Stomach (tissue), 19 donors: ENCODE measurements at places on chromosomes 7 and 10. TPM values are rescaled to one million over a fixed set of nuclear protein-coding genes. Genes with fewer than 3 reads are reported as not detected.

- no peaks in the 10 kb centered on the region for H3K36me3 ChIP-seq
- H3K27ac ChIP-seq: no peak overlapping the region
- H3K4me3 ChIP-seq: no peak overlapping the region
- peak; percentile 33 for DNase-seq
- H3K27me3 ChIP-seq: no peaks in the 10 kb centered on the region
Observed at GRCh38 chr7:137658190-137658900, 188.4 kb downstream of the DGKI start.

DNA sequence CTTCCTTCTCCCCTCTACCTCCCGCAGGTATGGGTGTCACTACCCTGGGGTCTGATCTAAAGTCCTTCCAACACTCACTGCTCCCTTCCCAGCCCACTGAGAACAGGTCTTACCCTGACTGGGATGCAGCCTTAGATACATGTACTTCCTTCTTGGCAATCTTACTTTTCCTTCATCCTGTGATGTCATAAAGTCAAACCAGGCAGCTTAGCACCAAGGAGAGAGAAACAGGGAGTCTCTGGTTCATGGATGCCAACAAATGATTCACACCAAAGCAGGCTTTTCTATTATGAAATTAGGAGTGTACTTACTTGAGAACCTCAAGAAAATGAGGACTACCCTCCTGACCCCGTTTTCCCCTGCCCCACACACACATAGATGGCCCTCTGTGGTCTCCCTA, 111.0 kb upstream of the KMT2E start:
- no peaks in the 10 kb centered on the region for H3K4me1 ChIP-seq
- no peaks in the 10 kb centered on the region for H3K36me3 ChIP-seq
- H3K4me3 ChIP-seq: no peak overlapping the region
- no peak overlapping the region for H3K27ac ChIP-seq

DNA sequence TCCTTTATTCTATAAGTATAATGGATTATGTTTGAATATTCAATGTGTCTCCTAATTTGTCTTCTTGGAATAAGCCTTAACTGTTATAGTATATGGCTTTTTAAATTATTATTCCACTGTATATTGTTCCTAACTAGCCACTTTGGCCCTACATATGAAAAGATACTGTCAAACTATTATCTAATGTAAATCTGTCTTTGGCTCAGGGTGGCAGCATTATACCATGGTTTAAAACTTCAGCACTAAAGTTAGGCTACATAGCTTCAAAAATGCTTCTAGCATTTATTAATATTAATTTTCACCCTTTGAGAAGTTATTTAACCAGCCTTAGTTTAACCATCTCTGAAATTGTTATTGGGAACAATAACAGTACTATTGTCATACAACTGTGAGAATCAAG, 543.1 kb upstream of the MBL2 start:
- H3K27me3 ChIP-seq: no peaks in the 10 kb centered on the region
- H3K27ac ChIP-seq: no peak overlapping the region
- no peaks in the 10 kb centered on the region for H3K4me1 ChIP-seq
- DNase-seq: peak; percentile 10
- no peaks in the 10 kb centered on the region for H3K36me3 ChIP-seq

Gene NCF1
- total RNA-seq: 1.3 TPM

Gene C10orf67
- total RNA-seq: not detected

Gene DGKB
- total RNA-seq: not detected

Gene RHEB
- total RNA-seq: 141 TPM

GRCh38 chr10:52121688-52122087, 192.4 kb upstream of the DKK1 start:
- H3K27ac ChIP-seq: no peak overlapping the region
- no peaks in the 10 kb centered on the region for H3K27me3 ChIP-seq
- DNase-seq: no peak
- H3K4me1 ChIP-seq: no peaks in the 10 kb centered on the region

- no peaks in the 10 kb centered on the region for H3K36me3 ChIP-seq
- H3K4me1 ChIP-seq: no peaks in the 10 kb centered on the region
- peak; percentile 53 for DNase-seq
- H3K4me3 ChIP-seq: no peak overlapping the region
- H3K27me3 ChIP-seq: no peaks in the 10 kb centered on the region
Observed at GRCh38 chr10:133124357-133125211, 35.4 kb upstream of the KNDC1 start.

DNA sequence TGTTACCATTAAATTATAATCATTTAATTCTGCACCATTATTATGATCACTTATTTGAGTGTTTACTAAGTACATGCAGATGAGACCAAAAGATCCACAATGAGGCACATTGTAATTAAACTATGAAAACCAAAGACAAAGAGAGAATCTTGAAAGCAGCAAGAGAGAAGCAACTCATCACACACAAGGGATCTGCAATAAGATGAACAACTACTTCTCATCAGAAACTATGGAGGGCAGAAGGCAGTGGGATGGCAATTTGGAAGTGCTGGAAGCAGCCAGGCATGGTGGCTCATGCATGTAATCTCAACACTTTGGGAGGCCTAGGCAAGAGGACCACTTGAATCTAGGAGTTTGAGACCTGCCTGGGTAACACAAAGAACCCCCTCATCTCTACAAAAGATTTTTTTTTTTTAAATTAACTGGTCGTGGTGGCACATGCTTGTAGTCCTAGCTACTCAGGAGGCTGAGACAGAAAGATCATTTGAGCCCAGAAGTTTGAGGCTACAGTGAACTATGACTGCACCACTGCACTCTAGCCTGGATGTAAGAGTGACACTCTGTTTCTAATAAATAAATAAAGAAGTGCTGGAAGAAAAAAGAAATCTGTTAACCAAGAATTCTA, 47.7 kb downstream of the CDK6 start:
- no peak for DNase-seq
- H3K27me3 ChIP-seq: no peaks in the 10 kb centered on the region
- H3K4me1 ChIP-seq: peaks cover 41% of the 10 kb centered on the region
- no peaks in the 10 kb centered on the region for H3K36me3 ChIP-seq

- H3K36me3 ChIP-seq: peaks cover 83% of the 10 kb centered on the region
- no peak overlapping the region for H3K27ac ChIP-seq
- no peaks in the 10 kb centered on the region for H3K27me3 ChIP-seq
- no peaks in the 10 kb centered on the region for H3K4me1 ChIP-seq
- no peak for DNase-seq
- H3K4me3 ChIP-seq: no peak overlapping the region
Observed at GRCh38 chr7:99631295-99632109, 14.8 kb downstream of the ZSCAN25 start.

DNA sequence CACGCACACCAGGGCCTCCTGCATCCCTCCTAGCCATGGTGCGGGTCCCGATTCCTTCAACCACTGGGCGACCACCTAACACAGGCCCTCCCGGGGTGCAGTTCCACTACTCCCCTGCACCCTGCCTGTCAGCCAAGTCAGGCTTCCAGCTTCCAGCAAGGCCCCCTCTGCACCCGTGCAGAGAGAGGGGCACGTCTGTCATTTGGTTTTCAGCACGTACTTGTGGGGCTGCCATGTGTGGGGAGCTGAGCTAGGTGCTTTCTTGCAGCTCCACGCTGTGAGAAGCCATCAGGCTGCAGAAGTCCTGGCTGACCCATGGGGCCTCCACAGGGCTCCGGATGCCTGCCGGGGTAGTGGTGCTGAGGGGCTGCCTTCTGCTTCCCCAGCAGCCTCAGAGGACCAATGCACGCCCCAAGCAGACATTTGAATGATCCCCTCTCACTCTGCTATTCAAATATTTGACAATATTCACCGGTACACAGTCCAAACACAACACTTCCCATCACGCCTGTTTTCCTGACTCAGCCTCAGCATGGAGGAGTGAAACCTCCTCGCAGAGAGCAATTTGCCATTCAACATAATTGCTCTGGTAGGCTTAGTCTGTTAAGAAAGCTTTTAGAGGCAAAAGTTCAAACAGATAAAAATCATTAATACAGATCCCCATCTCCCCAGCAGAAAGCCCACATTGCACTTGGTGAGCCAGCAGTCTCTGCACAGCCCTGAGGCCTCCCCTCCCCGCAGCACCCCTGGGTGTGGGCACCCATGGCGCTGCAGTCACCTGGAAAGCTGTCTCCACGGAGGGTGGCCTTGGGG, 449.9 kb downstream of the PTPRN2 start:
- H3K4me1 ChIP-seq: no peaks in the 10 kb centered on the region
- no peaks in the 10 kb centered on the region for H3K27me3 ChIP-seq
- peak; percentile 19 for DNase-seq
- H3K4me3 ChIP-seq: no peak overlapping the region
- H3K36me3 ChIP-seq: peaks cover 8% of the 10 kb centered on the region

- H3K4me3 ChIP-seq: no peak overlapping the region
- no peaks in the 10 kb centered on the region for H3K27me3 ChIP-seq
- no peaks in the 10 kb centered on the region for H3K4me1 ChIP-seq
- H3K27ac ChIP-seq: no peak overlapping the region
- DNase-seq: no peak
- H3K36me3 ChIP-seq: no peaks in the 10 kb centered on the region
Observed at GRCh38 chr7:82247814-82248433, 195.7 kb downstream of the CACNA2D1 start.

Gene HOGA1
- total RNA-seq: not detected

- no peaks in the 10 kb centered on the region for H3K36me3 ChIP-seq
- H3K4me3 ChIP-seq: no peak overlapping the region
- DNase-seq: no peak
- H3K4me1 ChIP-seq: peaks cover 75% of the 10 kb centered on the region
- H3K27me3 ChIP-seq: peaks cover 95% of the 10 kb centered on the region
Observed at GRCh38 chr7:155454183-155455112, 3.5 kb upstream of the EN2 start.

Gene AKR1C8
- not detected for total RNA-seq

- no peaks in the 10 kb centered on the region for H3K27me3 ChIP-seq
- no peaks in the 10 kb centered on the region for H3K36me3 ChIP-seq
- no peak overlapping the region for H3K27ac ChIP-seq
Observed at GRCh38 chr10:120582753-120583152, 125.7 kb downstream of the PLPP4 start.

DNA sequence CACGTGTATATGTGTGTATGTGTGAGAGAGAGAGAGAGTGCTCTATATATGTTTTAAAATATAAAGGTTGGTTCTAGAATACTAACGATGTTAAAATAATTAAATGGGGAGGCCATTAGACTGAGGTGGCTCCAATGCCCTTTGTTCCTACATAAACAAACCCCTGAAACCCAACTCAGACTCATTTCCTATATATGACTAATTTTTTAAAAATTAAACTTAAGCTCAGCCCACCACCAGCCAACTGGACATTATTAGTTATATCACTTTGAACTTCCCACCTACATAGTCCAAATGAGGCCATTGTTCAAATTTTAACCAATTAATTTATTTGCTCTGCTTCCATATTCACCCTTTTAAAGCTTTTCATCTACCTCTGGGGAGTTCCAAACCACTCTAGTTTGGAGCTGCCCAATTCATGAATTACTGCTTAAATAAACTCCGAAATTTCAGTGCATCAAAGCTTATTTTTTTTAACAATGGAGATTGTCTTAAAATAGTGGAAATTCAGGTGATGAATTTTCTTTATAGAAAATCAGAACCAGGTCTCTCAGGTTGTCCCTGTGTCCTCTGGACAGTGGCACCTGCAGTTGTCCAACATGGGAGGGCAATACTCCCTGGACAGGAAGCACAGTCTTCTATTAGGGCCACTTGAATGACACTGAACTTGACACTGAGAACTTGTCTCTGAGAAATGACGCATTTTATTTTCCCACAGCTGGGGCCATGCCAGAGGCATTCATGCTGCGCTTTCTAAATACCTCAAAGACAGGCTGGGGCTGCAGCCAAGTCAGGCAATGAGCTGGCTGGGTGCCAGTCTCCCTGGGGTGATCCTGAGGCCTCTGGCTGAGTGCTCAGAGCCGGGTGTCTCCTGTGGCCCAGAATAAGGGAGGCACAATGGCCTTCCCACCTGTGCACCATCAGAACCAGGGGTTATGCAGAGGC, 109.5 kb upstream of the TMEM72 start:
- no peaks in the 10 kb centered on the region for H3K4me1 ChIP-seq
- no peak overlapping the region for H3K4me3 ChIP-seq
- no peaks in the 10 kb centered on the region for H3K36me3 ChIP-seq
- H3K27me3 ChIP-seq: no peaks in the 10 kb centered on the region

Gene KIF20B
- total RNA-seq: 7.8 TPM

Gene NUTM2A
- total RNA-seq: 0.55 TPM

Gene CPEB3
- total RNA-seq: 2.0 TPM

- H3K27me3 ChIP-seq: no peaks in the 10 kb centered on the region
- no peak overlapping the region for H3K27ac ChIP-seq
- no peaks in the 10 kb centered on the region for H3K4me1 ChIP-seq
- H3K4me3 ChIP-seq: no peak overlapping the region
Observed at GRCh38 chr10:1776127-1776662, 38.9 kb upstream of the ADARB2 start.

DNA sequence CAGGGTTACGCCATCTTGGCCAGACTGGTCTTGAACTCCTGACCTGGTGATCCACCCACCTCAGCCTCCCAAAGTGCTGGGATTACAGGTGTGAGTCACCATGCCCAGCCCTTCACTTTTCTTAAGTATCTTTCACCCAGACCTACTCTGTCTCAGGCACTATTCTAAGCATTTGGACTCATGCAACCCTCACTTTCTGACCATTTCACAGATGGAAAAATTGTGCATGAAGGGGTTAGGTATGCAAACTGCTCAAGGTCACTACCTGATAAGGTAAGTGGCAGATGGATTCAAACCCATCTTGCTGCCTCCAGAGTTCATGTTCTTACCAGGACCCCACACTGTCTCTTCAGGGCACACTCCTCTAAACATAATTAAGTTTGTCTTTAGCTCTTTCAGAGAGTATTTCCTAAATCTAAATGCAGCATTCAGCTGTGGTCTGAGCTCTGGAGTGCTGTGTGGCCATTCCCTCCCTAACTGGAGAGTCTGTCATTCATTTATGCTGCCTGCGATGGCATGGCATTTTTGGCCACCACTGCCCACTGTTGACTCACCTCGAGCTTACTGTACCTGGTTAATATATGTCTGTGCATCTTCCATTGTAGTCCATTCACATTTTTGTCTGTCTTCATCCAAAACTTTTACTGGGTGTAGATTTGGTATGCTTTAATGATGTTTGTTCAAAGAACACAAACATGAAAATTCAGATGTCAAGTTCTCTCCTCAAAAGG, 88.4 kb downstream of the CCDC71L start:
- no peak for DNase-seq
- H3K36me3 ChIP-seq: no peaks in the 10 kb centered on the region
- H3K27me3 ChIP-seq: no peaks in the 10 kb centered on the region
- H3K27ac ChIP-seq: no peak overlapping the region
- no peak overlapping the region for H3K4me3 ChIP-seq

DNA sequence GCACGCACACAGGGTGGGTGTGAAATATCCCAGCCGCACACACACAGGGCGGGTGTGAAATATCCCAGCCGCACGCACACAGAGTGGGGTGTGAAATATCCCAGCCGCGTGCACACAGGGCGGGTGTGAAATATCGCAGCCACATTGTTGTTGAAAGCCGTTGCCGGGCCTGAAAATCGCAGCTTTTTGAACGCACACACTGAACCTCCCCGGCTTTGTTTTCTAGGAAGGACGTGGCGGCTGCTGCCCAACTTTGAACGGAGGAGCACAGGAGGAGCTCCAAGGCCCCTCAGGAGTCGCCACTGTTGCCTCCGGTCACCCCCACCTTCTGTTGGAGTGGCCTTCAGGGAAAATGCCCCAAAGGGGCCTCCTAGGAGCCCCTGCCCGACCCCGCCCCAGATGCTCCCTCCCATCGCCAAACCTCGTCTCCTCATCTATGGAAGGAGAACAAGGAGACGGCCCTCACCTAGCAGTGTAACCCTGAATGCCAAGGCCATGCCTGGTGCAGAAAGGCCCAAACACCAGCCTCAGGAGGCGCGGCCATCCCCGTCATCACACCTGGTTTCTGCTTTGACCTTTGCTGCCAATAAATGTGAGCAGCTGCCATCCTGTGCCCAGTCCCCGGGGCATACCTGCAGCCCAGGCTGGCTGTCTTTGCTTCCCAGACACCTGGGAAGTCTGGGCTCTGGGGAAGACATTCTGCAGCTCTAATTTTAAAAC, 318.6 kb downstream of the PTPRN2 start:
- H3K4me3 ChIP-seq: no peak overlapping the region
- no peak overlapping the region for H3K27ac ChIP-seq
- H3K36me3 ChIP-seq: no peaks in the 10 kb centered on the region
